ENCODE measurements at places on chromosomes 2 and 18. TPM values are rescaled to one million over a fixed set of nuclear protein-coding genes. Genes with fewer than 3 reads are reported as not detected.

The TTN gene
- polyA plus RNA-seq = 0.39 TPM

DNA sequence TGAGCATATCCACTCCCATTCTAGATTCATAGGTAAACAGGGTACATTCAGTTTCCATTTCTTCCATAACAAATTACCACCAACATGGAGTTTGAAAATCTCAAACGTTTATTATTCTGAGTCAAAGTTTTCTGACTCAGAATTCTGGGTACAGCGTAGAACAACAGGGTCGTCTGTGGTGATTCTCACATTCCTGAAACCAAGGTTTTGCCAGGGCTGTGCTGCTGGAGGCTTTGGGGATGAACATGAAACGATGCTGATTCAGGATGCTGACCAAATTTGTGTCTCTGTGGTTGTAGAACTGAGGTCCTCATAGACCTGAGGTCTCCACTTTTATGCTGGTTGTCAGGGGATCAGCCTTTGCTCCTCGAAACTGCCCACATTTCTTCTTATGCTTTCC lies 255.7 kb downstream of the DSEL start:
- DNase-seq = peak; percentile 17

DNA sequence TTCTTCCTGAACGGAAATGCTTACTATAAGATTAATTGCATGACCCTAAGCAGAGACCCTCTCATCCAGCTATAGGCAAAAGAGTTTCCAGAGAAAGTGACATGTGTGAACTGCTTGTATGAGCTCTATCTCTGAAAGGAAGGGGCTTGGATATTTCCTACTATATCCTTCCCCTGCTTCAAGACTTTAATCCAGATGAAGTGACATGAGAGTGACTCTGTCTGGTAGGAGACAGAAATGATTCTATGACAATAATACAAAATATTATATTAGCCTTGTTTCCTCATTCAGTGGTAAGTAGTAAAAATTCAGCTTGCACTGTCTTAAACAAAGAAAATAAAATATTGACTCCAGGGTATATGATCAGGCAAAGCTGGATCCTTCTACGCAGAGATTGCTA lies 37.5 kb downstream of the NABP1 start:
- DNase-seq = no peak

DNA sequence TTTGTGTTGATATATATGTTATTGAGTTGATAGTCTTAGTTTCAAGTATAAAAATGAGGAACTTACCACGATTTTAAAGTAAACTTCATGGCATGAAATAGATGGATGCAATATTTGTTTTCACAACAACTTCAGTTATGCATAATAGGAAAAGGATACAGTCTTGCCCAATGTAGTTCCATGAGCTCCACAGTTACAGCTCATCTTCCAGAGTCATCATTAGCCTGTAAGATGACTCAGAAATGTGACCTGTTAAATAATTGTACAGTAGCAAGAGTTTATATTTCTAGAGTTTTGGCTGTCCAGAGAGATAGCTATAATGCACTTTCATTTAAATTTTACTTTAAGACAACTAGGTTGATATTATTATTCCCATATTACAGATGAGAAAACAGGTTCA lies 80.9 kb upstream of the ARHGAP28 start:
- DNase-seq = peak; percentile 56

The EDAR gene
- polyA plus RNA-seq = not detected

The TNFAIP6 gene
- 10.2 TPM for polyA plus RNA-seq

DNA sequence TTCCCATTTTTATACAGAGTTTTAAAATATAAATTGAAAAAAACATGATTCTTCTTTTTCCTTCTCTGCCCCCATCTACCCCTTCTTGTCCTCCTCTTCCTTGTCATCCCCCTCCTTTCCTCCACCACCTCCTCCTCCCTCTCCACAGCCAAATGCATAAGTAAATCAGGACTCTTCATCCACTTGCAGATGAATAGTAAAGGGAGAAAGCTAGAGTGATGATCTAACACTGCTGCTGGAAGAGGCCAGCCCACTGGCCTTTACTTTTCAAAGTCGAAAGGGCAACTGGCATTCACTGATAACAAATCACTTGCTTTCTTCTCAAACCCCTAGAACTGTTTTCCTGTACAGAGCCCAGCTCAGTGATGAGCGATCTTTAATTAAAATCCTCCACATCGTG lies 205.8 kb downstream of the PDE1A start:
- no peak for DNase-seq

The ZNF236 gene
- polyA plus RNA-seq = 4.6 TPM

- peak; percentile 92 for DNase-seq
Measured at GRCh38 chr2:15730545-15731212, 139.0 kb downstream of the DDX1 start.

DNA sequence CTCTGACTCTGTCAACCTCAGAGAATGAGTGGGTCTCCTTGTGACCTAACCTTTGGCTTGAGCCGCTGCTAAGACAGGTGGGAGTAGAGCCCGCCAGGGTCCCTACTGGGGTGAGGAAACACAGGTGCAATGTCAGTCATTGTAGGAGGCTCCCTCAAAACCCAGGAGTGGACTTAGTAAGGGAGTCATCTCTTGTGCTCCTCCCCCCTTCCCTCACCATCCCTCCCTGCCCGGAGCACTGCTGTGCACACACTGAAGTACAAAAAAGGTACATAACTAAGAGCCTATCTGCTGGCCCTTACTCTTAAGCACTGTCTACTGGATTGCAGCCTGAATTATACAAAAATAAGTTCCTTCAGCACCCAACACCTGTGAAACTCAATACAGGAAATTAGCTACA lies 77.2 kb downstream of the MYO3B start:
- DNase-seq = no peak

The PSD4 gene
- polyA plus RNA-seq = 0.63 TPM

DNA sequence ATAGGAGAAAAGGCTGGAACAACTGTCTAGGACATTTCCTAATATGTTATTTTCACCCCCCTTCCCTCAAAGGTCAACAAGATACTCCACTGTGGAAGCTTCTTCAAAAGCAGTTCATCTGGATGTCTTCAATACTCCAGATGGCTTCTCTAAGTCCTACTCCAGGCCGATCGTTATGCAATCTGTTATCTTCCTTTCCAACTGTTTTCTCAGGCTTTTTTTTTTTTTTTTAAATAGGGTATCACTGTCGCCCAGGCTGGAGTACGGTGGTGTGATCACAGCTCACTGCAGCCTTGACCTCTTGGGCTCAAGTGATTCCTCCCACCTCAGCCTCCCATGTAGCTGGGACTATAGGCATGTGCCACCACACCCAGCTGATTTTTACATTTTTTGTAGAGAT lies 26.3 kb downstream of the ATP8B1 start:
- DNase-seq = peak; percentile 41

DNA sequence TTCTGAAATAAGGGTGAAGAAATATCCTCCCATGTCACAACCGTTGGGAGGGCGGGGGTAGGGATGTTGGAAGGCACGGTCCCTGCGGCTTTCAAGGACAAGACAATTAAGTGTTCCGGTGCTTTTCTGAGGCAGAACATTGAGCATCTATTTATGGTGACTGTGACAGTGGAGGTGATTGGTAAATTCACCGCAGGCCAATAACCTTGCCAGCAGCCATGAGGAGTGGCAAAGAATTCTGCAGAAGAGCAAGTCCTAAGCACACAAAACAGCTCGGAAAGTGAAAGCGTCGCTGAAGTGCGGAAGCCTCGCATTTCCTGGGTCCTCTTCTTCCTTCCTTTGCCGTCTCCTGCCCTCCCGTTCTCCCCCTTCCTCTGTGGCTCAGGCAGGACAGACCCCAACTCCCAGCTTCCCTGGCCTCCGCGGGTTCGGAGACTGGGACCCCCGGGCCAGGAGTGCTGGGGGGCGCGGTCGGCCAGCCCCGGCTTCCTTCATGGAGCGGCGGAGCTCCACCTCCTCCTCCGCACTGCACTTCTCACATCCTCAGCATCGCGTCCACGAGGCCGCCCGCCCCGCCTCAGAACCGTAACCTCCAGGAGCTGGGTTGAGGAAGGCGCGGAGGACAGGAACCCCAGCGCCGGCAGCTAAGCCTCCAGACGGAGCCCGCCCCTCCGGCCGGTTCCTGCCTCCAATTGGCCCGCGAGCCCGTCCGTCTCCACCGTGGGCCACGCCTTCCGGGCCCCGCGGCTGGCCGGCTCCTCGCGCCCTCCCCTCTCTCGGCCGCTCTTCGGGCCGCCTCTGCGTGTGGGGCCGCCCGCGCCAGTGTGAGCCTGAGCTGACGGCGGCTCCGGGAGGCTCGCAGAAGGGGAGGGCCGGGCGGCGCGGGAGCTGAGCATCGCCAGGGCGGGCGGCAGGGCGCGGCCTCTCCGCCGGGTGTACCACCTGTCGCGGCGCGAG lies at the start of gene ME2:
Gene ME2, plus strand, starts transcription at position 774 of the 957 bp plus-strand sequence. CDS start 16,703 bp downstream, outside the sequence.
- DNase-seq = peak; percentile 96

GRCh38 chr2:238130111-238130695 lies 8.3 kb upstream of the KLHL30 start:
- no peak for DNase-seq

GRCh38 chr2:71798266-71799012 lies 345.1 kb downstream of the DYSF start:
- DNase-seq = peak; percentile 64

GRCh38 chr2:240325016-240326007 lies 110.2 kb upstream of the GPC1 start:
- peak; percentile 23 for DNase-seq

DNA sequence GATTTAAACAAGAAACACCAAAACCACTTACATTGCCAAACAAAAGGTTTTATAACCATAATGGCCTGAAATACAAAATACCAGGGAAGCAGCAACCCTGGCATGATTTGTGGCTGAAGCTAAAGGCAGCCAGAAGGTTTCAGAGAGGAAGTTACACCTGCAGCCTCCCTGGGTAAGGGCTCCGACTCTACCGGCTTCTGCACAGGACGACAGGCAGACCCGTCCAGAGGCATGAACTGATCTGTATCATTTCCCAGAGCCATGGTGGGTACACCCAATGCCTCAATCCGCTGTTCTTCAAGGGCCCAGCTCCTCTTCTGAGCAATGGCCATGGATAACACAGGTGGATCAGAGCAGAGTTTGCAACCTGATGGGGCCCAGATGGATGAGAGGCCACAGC lies 71.6 kb downstream of the PXDN start:
- DNase-seq = no peak

GRCh38 chr2:25131567-25132298 lies 36.6 kb downstream of the POMC start:
- DNase-seq = peak; percentile 30

The PTCD3 gene
- polyA plus RNA-seq = 59.3 TPM

GRCh38 chr18:75390854-75391253 lies 36.6 kb downstream of the SMIM21 start:
- no peak for DNase-seq

DNA sequence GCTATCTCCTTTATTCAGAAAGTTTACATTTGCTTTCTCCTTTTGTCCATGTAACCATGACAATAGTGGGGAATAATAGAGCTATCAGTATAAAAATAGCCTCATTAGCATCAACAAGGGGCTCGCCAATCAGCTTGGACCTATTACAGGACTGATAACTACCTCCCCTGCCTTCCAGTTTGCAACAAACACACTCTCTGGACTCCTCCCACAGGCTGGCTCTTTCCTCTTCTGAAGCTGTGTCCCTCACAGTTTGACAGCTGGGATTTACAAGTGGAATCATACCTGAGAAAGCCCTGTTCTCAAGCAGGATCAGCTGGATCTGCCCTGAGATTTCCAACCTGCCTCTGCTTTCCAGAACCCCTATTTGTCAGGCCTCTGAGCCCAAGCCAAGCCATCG lies 162.5 kb downstream of the GRB14 start:
- DNase-seq = no peak
